ENCODE measurements at places on chromosomes 16 and 17. TPM values are rescaled to one million over a fixed set of nuclear protein-coding genes. Genes with fewer than 3 reads are reported as not detected.

DNA sequence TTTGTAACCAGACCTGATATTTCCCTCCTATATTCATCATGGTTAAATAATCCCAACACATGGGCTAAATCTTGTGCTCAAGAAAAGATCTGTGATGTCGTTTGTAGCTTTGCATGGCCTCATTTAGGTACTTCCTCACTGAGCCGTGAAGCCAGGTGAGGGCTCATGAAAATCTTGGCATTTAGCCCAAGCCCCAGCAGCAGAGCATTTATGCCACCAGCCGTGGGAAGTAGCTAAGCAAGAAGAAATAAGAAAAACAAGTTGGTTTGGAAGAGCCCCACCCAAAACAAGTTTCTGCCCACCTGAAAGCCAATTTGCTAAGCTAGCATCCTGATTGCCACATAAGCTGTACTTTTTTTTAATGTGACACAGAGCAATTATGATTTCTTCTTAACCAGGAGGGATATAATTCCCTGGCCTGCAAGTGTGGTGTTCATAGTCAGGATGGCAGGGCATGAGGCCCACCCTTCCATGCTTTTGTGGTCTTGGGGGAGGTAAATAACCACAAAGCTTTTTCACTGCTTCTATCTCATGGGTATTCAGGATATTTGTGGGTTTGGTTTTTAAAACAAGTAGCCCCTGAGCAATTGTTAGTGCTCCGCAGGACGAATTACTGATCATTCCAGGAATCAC, 10.5 kb downstream of the TMIGD1 start:
- no peak for DNase-seq

DNA sequence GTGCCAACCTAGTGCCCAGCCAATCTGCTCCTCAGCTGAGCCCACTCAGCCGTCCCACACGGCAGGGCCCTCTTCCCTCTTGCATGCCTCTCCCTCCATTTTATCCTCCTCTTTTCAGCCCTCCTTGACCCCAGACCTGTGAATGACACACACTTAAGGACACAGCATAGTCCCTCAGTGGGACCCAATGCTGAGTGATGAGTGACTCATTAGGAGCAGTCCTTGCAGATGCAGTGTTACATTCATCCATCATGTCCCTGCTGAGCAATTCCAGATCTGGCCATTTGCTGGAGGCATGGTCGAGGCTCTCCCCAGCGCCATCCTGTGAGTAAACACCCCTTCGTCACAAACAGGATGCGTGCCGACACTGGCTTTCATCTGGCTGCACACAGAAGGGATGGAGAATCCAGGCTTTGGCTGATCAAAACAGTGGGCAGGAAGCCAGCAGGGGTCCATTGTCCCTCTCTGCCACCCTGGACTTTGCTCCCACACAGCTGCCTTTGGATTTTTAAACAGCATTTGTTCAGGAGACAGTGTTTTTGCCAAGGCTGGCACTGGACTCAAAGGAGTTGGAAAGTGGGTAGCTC, 122.6 kb downstream of the AXIN2 start:
- DNase-seq: no peak

DNA sequence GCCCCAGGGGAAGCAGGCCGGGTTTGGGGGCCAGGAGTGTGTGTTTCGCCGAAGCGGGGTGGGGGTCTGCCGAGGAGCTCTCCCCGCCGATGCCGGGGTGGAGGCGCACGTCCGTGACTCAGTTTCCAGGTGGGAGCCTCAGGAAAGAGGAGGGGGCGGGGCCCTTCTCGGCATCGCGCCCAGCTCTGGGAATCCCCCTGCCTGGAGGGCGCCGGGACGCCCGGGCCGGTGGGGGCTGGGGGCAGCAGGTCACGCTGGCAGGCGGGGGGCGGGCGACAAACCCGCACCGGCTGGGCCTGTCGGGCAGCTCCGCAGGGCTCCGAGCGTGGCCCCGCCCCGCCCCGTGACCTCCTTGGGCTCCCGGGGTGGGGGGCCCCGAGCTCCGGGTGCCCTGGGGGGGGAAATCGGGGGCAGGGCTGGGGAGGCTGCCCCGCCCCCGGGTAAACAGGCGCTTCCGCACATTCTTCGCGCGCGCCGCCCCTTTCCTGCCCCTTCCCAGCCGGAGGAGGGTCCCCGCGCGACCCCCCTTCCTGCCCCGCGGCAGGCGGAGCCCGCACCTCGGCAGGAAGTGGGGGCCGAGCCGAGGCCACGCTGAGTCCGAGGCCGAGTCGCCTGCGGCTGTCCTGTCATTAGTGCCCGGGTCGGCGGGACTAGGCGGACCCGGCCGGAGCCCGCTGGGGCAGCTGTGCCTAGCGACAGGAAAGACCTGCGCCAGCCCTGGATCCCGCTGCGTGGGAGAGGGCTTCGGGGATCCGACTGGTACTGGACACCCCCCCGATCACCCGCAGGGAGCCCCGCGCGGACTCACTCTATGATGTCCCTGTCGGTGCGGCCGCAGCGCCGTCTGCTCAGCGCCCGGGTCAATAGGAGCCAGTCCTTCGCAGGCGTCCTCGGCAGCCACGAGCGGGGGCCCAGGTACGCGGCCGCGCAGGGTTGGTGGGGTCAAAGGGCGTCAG, 9.3 kb downstream of the RIPOR1 start:
- DNase-seq: no peak

DNA sequence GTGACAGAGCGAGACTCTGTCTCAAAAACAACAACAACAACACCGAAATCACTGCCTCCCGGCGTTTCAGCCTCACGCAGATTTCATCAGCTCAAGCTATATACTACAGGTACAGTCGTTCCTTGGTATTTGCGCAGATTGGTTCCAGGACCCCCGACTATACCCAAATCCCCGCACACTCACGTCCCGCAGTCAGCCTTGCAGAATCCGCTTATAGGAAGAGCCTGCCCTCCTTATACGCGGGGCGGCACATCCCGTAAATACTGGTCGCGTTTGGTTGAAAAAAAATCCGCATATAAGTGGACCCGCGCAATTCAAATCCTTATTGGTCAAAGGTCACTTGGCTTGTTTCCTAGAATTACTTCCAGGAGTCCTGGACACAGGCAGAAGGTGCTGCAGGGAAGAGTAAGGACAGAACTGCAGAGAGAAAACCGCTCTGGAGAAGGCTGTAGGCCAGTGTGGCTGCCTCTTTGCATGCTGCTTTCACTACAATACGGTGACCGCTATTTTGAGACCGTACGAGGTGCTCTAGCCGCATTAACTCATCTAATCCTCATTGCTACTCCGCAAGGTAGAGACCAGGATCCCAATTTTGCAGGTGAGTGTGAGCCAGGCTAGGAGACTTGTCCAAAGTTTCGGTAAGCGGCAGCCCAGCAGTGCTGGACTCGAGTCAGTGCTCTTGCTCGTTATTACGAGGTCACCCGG, 718 bp downstream of the NDUFAB1 start:
- DNase-seq: peak; percentile 4

Gene ACAP1
- 0.03 TPM for total RNA-seq

- no peak for DNase-seq
Measured at GRCh38 chr17:57363580-57363979, 107.3 kb downstream of the MSI2 start.
